ENCODE measurements at places on chromosomes 2 and 18. TPM values are rescaled to one million over a fixed set of nuclear protein-coding genes. Genes with fewer than 3 reads are reported as not detected.

- no peak overlapping the region for H3K27ac ChIP-seq
- DNase-seq = no peak
- no peaks in the 10 kb centered on the region for H3K27me3 ChIP-seq
- H3K4me3 ChIP-seq = no peak overlapping the region
Observed at GRCh38 chr18:50869150-50869549, 9.8 kb upstream of the ME2 start.

GRCh38 chr2:67393237-67393636, 3.9 kb upstream of the ETAA1 start:
- H3K4me1 ChIP-seq = no peaks in the 10 kb centered on the region
- H3K4me3 ChIP-seq = no peak overlapping the region

GRCh38 chr2:176471949-176472348, 202.7 kb downstream of the MTX2 start:
- H3K4me1 ChIP-seq = peaks cover 2% of the 10 kb centered on the region
- H3K27me3 ChIP-seq = no peaks in the 10 kb centered on the region
- no peak overlapping the region for H3K27ac ChIP-seq

GRCh38 chr18:60413944-60414547, 41.5 kb upstream of the MC4R start:
- no peaks in the 10 kb centered on the region for H3K27me3 ChIP-seq
- H3K4me1 ChIP-seq = no peaks in the 10 kb centered on the region
- no peak overlapping the region for H3K27ac ChIP-seq
- H3K4me3 ChIP-seq = no peak overlapping the region

The KLHL30 gene
- polyA plus RNA-seq = 15.4 TPM
